ENCODE measurements at places on chromosomes 3 and 15.

DNA sequence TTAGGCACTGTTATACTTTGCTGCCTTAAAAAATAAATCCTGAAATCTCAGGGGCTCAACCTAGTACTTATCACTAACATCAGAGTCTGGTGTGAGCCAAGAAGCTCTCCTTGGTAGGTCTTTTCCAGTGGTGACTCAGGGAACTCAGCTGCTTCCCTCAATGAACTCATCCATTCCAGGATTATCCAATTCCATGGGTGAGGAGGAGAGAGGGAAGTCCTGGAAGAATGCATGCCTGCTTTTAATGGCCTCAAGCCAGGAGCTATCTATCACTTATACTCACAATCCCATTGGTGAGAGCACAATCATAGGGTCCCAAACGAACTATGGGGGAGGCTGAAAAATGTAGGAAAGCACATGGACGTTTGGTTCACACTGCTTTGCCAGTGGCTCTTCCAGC, 113.6 kb downstream of the POLR2M start:
- DNase-seq, result no peak

DNA sequence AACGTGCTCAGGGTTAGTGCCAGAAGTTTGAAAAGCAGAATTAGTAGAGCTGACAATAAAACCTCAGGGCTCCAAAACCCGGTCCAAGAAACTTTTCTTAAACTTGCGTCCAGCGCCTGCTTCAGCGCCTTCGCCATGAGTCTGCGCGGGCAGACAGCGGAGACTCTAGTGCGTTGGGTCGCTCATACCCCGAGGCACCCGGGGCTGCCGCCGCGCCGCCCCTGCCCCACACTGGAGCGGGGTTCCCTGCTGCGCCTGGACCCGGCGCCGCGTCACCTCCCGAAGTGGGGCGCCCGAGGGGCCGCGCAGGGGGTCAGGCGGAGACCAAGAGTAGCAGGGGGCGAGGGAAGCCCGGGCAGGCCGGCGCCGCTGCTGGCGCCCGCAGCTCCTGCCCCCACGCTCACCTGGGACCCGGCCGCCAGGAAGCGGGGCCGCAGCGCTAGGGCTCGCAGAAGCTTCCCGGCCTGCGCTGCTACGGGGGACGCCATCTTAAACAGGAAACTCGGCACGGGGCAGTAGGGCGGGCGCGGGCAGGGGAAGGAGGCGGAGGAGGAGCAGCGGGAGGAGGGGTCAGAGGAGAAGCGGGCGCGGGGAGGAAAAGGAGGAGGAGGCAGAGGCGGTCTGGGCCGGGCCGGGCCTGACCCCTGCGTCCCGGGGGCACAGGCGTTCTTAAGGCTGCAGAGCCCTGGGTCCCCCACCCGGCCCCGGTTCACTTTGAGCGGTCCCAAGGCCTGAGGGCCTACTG, at the start of gene SUCLG2:
SUCLG2 (minus strand) TSS at position 514 of the 745 bp plus-strand sequence; CDS start at position 488, 26 bp downstream.
- DNase-seq, result no peak

DNA sequence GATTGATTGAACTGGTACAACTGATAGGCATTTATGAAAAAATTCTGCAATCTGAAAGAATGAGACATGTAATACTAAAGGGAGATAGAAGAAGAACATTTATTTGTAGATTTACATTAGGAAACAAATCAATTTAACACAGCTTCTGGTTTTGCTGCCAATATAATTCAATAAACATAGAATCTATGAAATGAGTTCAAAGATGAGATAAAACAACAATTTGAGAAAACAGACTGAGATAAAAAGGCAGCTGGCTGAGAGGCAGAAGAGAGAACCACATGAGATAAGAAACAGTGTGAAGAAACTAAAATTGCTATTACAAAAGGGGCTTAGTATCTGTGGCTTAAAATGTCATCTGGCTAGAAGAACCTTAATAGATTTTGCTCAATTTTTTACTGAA, 176.6 kb downstream of the PYDC2 start:
- no peak for DNase-seq

DNA sequence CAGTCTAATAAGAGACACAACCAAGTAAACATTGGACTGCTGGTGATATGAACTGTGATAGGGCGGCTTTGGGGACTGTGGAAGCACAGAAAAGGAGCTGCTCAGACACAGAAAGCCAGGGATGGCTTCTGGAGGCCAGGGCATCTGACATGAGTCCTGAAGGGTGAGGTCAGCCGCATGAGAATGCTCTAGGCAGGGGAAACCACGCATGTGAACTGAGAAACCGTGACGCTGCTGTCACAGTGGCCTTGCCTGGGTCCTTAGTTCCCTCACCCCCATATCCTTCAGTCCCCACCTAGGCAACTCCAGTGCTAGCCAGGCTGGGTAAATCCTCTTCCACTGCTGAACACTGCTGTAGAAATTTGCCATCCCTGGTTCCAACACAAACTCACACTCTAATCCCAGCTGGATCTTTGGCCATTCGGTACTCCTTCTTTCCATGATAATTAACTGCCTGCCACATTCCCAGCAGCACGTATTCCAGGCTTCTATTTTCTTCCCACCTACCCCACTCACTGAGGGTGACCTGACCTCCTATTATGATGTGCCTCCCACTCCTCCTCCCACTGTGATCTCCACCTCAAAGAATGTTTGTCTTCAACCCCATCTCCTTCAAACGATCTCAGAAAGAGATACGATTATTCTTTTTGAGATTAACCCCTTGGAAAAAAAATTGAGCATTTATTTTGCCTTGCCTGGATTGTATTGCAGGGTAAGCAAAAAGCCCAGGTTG, 31.4 kb downstream of the CRYGS start:
- no peak for DNase-seq

DNA sequence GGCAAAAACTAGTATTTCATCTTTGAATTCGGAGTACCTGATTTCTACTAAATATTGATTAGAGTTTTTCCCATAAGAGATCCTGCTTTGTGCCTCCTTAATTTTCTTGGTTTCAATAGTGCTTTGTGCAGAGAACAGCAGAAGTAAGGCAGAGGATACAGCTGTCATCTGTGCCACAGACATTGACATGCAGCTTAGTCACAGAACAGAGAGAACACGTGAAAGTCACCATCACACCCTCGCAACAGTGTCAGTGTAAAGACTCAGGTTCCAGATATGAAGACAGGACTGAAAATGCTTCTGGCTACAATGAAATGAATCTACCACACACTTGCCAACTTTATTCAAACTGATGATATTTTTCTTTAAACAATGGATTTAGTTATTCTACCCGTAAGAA, 942.8 kb upstream of the CFAP20DC start:
- DNase-seq, result no peak

All from retinal pigment epithelial cell (primary cell).